DND-41 (cell line): ENCODE measurements at places on chromosomes 13 and 19.

DNA sequence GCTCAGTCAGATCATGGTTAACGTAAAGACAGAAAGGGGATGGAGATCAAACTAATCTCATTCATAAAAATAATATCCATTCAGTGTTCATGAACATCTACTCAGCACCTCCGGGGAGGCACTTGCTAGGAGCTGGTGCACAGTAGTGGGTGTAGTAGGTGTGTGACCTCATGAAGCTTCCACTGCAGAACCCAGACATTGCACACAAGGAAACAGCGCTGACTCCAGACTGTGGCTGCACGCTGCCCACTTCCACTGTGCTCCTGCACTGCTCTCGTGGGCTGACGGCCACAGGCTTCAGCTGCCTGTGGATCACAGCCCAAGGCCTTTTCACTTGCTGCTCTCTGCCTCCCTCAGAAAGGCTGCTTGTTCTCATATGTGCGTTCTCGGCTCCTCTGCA is 214.4 kb upstream of the ZNF507 start:
- H3K4me1 ChIP-seq = no peaks in the 10 kb centered on the region
- H3K27ac ChIP-seq = no peak overlapping the region
- H3K27me3 ChIP-seq = no peaks in the 10 kb centered on the region
- DNase-seq = no peak

GRCh38 chr13:72185776-72186175 is 318.8 kb upstream of the DACH1 start:
- DNase-seq = no peak
- H3K4me1 ChIP-seq = no peaks in the 10 kb centered on the region
- no peak overlapping the region for H3K27ac ChIP-seq
- H3K4me3 ChIP-seq = no peak overlapping the region

GRCh38 chr13:91464336-91464735 is 65.9 kb downstream of the GPC5 start:
- no peaks in the 10 kb centered on the region for H3K36me3 ChIP-seq
- H3K27ac ChIP-seq = no peak overlapping the region
- H3K4me3 ChIP-seq = no peak overlapping the region
- H3K4me1 ChIP-seq = no peaks in the 10 kb centered on the region

DNA sequence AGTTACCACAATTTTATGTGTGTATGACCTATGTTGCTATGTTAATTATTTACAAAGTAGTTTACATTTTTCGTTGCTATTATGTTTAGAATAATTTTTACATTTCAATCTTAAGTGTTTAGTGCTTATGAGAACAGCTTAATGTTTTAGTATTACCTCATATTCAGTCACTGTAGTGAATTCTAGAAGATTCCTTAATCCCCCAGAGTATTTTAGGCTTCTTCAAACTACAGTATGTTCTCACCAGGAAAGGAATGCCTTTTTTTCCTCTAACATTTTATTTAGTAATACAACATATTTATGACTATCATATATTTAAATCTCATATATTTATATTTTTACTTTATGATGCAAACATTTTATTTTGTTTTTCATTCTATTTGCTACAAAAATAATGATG is 612.1 kb upstream of the KLHL1 start:
- no peaks in the 10 kb centered on the region for H3K36me3 ChIP-seq
- no peak overlapping the region for H3K4me3 ChIP-seq
- H3K4me1 ChIP-seq = no peaks in the 10 kb centered on the region

GRCh38 chr19:45171211-45171623 is 6.8 kb downstream of the TRAPPC6A start:
- H3K36me3 ChIP-seq = no peaks in the 10 kb centered on the region
- DNase-seq = no peak
- no peak overlapping the region for H3K4me3 ChIP-seq
- H3K27me3 ChIP-seq = no peaks in the 10 kb centered on the region

- H3K4me3 ChIP-seq = no peak overlapping the region
- H3K27ac ChIP-seq = no peak overlapping the region
- peaks cover 35% of the 10 kb centered on the region for H3K27me3 ChIP-seq
- H3K36me3 ChIP-seq = no peaks in the 10 kb centered on the region
- no peak for DNase-seq
Observed at GRCh38 chr13:31433746-31434145, 234.0 kb downstream of the B3GLCT start.

GRCh38 chr19:33284146-33284643 is 18.1 kb downstream of the CEBPA start:
- no peak for DNase-seq
- H3K27me3 ChIP-seq = peaks cover 4% of the 10 kb centered on the region
- H3K27ac ChIP-seq = no peak overlapping the region

GRCh38 chr13:93716623-93717022 is 490.0 kb downstream of the GPC6 start:
- no peaks in the 10 kb centered on the region for H3K36me3 ChIP-seq
- H3K27me3 ChIP-seq = no peaks in the 10 kb centered on the region
- H3K27ac ChIP-seq = no peak overlapping the region
- H3K4me1 ChIP-seq = no peaks in the 10 kb centered on the region

GRCh38 chr13:29436291-29436690 is 159.2 kb downstream of the SLC7A1 start:
- H3K4me3 ChIP-seq = no peak overlapping the region
- peaks cover 4% of the 10 kb centered on the region; the same call in 1 of the 2 replicates for H3K36me3 ChIP-seq
- no peak overlapping the region for H3K27ac ChIP-seq
- H3K27me3 ChIP-seq = no peaks in the 10 kb centered on the region
- no peaks in the 10 kb centered on the region for H3K4me1 ChIP-seq
